K562 (cell line): ENCODE measurements at places on chromosomes 12 and 14.

- H3K4me1 ChIP-seq: no peaks in the 10 kb centered on the region
- H3K36me3 ChIP-seq: no peaks in the 10 kb centered on the region
- no peak overlapping the region for H3K4me3 ChIP-seq
- no peaks in the 10 kb centered on the region for H3K27me3 ChIP-seq
- DNase-seq: no peak
- no peak overlapping the region for H3K27ac ChIP-seq
These were observed 471.6 kb upstream of the LMO3 start for GRCh38 chr12:17077594-17077993.

DNA sequence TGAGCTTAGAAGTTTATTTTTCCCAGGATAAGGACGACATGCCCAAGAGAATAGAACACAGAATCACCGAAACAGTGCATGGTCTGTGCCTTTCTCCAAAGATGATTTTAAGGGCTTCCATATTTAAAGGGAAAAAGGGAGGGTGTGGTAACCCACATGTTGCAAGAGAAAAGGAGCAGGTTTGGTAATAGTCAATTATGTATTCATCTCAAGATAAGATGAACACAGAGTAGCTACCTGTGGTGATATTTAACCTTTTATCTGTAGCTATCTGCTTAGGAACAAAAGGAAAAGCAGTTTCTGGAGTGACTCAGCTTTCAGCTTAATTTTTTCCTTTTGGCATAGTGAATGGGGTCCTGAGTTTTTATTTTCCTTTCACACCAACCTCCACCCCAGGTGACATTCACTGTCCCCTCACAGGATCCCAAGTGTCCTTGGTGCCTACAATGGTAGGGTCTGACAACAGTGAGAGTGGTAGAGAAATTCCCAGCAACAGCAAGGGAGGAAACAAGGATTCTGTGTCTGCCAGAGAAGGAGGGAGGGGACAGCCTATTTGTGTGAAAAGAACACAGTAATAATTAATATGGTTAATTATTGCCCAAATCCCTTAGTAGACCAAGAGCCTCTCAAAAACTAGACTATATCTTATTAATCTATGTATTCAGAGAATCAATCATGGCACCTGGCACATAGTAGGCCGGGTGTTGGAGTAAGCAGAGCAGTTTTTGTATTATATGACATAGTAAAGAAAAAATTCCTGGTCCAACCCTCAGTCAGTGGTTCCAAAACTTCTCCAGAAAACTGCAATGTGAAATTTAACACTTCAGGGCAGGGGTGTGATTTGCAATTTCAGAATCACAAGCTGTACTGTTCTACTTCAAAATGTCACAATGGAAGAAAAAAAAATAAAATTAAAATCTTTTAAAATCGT is 154.5 kb downstream of the PHLDA1 start:
- no peaks in the 10 kb centered on the region for H3K4me1 ChIP-seq
- no peak overlapping the region for H3K27ac ChIP-seq
- H3K4me3 ChIP-seq: no peak overlapping the region

- H3K36me3 ChIP-seq: no peaks in the 10 kb centered on the region
- peaks cover 5% of the 10 kb centered on the region; the same call in 1 of the 2 replicates for H3K27me3 ChIP-seq
- H3K4me1 ChIP-seq: no peaks in the 10 kb centered on the region
- H3K4me3 ChIP-seq: no peak overlapping the region
- H3K27ac ChIP-seq: no peak overlapping the region
These were observed 76.5 kb upstream of the DHRS4 start for GRCh38 chr14:23877111-23877510.

GRCh38 chr12:96986883-96987523 is 79.9 kb downstream of the NEDD1 start:
- peaks cover 6% of the 10 kb centered on the region; the same call in 1 of the 2 replicates for H3K27me3 ChIP-seq
- peaks cover 11% of the 10 kb centered on the region for H3K4me1 ChIP-seq
- DNase-seq: peak; percentile 32
- H3K36me3 ChIP-seq: no peaks in the 10 kb centered on the region
- no peak overlapping the region for H3K4me3 ChIP-seq

DNA sequence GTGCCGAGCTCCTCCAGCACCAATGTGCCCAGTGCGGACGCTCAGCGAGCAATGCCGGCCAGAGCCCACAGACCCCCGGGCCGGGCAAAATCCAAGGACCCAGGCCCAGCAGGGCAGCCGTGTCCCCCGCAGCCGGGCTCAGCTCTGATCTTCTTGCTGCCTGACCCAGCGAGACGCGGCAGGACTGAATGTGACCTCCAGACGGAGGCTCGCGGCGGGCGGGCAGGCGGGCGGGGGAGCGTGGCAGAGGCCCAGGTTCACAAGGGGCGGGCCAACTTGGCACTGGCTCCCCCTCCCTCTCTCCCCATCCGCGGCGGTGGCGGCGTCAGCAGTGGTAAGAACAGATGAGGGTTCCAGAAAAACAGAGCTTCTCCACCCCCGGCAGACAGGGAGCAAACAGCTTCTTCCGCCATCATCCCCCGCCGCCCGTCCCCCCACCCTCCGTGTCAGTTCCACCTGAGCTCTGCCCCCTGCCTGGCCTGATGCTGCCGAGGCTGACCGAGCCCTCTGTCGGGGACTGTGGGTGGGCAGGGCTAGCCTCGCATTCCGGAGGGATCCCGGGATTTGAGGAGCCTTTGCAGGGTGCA is 94.3 kb downstream of the RFLNA start:
- DNase-seq: no peak
- H3K36me3 ChIP-seq: peaks cover 25% of the 10 kb centered on the region; the same call in 1 of the 3 replicates
- H3K27me3 ChIP-seq: no peaks in the 10 kb centered on the region
- H3K27ac ChIP-seq: no peak overlapping the region

DNA sequence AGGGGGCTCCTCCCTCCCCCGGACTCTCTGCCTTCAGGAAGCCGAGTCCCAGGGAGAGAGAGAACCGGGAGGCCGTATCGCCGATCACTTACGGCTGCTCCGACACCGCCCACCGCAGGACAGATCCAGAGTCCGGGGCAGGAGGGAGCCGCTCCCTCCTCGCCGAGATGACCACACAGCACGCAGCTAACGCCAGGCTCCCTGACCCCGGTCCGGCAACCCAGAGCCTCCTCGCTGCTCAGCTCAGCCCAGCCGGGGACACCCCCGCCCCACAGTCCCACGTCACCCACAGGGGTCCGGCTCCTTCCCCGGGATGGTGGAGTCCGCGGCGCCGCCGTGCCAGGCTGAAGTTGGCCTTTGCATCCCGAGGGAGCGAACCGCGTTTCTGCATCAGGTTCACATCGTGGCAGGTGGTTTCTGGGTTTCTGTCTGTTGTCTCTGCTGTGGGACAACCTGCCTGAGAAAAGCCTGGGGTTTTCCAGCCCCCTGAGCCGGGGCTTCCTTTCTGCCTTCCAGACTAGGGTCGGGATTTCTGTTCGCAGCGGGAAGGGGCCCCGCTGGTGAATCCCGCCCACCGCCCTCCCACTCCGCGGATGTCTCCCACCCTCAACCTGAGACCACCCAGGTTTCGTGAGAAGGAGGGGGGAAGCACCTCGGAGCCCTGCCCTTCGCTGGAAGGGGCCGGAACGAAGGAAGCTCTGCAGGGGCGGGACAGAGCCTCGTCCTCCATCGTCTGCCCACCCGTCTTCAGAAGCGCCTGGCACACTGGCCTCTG is 61.2 kb downstream of the NOC4L start:
- H3K4me3 ChIP-seq: no peak overlapping the region
- no peak overlapping the region for H3K27ac ChIP-seq
- peaks cover 91% of the 10 kb centered on the region for H3K27me3 ChIP-seq
- H3K36me3 ChIP-seq: no peaks in the 10 kb centered on the region
- DNase-seq: no peak

- no peak for DNase-seq
- H3K4me3 ChIP-seq: no peak overlapping the region
- no peaks in the 10 kb centered on the region for H3K4me1 ChIP-seq
- no peaks in the 10 kb centered on the region for H3K27me3 ChIP-seq
- no peaks in the 10 kb centered on the region for H3K36me3 ChIP-seq
- H3K27ac ChIP-seq: no peak overlapping the region
These were observed 243.5 kb upstream of the NOVA1 start for GRCh38 chr14:26841326-26841725.

DNA sequence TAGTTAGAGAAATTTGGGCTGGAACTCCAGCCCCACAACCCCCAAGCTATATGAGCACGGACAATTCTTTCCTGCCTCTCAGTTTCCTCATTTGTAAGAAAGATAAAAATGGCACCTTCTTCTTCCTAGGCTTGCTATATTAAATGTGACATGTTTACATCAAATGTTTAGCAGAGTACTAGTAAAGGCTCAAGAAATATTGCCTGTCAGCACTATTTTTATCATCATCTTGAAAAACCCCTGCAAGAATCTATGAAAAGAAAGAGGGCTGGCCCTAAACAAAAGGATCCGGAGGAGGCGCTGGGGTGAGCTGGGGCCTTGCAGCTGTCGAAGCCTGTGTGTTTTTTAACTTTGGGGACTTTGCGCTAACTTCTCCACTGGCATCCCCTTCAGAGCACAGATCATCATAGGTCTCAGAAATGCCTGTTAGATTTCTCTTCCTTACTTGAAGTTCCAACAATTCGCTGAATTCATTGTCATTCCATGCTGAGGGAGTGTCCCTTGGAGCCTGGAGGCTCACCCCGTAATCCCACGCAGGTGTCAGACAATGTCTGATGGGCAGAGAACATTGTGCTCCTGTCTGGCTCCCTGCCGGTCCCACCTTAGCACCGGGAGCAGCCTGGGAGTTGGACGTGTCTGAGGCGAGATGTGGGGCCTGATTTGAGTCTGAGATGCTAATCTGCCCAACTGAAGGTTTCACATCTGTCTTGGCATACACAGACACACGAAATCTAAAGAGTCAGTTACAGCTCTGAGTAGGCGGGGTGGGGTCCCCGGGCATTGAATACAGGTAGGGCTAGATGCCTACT is 206.8 kb downstream of the NUAK1 start:
- no peak overlapping the region for H3K4me3 ChIP-seq
- no peaks in the 10 kb centered on the region; the same call in 1 of the 2 replicates for H3K27me3 ChIP-seq
- H3K36me3 ChIP-seq: no peaks in the 10 kb centered on the region
- peaks cover 17% of the 10 kb centered on the region for H3K4me1 ChIP-seq

- no peak overlapping the region for H3K4me3 ChIP-seq
- H3K27me3 ChIP-seq: peaks cover 37% of the 10 kb centered on the region
- H3K27ac ChIP-seq: no peak overlapping the region
- peak; percentile 12 for DNase-seq
- H3K36me3 ChIP-seq: no peaks in the 10 kb centered on the region
These were observed 5.3 kb downstream of the SLC41A2 start for GRCh38 chr12:104952816-104953215.

DNA sequence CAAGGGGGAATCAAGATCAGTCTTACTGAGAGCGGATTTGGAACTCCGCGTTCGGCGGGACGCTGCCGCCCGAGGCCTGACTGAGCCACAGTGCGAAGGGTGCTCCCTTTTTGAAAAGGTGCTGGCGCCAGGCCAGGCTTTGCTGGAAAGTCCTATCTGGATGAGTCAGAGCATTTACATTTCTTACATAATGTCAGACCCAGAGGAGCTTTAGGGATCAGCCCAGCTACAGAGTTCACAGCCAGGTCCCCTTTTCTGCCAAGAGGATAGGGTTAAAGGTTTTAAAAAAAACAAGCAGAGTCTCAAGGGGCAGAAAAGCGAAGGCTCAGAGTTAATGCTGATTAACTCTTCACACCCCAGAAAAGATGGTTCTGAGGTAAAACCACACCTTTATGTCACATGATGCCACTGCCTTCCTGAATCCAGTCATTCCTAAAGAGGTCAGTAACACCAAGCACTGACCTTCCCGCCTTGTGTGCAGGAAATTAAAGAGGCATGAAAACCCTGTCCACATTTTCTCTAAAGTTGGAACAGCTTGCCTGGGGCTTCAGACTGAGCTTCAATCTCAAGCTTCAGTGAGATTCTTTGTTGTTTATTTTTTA is 11.7 kb upstream of the FBXL14 start:
- H3K4me1 ChIP-seq: peaks cover 29% of the 10 kb centered on the region
- DNase-seq: peak; percentile 94
- H3K27me3 ChIP-seq: no peaks in the 10 kb centered on the region
- H3K27ac ChIP-seq: peak overlapping the region; percentile 87
- no peaks in the 10 kb centered on the region for H3K36me3 ChIP-seq

DNA sequence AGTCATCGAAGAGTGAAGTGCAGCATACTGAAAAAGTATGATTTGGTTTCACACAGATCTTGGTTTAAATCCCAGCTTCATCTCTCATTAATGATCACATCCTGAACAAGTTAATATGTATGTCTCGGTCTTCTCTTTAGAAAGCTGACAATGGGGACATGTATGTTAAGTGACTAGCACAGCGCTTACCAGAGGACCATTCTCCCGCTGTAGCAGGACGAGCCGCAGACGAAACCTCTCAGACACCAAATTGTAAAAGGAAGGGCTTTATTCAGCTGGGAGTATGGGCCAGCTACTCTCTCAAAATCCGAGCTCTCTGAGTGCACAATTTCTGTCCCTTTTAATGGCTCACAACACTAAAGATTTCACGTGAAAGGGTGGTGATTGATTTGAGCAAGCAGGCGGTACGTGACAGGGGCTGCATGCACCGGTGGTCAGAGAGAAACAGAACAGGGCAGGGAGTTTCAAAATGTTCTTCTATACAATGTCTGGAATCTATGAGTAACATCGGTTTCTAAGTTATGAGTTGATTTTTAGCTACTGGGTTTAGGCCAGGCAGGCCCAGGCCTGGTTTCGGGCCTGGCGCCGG is 682.4 kb downstream of the DIO2 start:
- H3K36me3 ChIP-seq: no peaks in the 10 kb centered on the region
- DNase-seq: no peak
- H3K4me1 ChIP-seq: no peaks in the 10 kb centered on the region
- H3K4me3 ChIP-seq: no peak overlapping the region
- no peak overlapping the region for H3K27ac ChIP-seq

GRCh38 chr12:114935658-114936057 is 251.7 kb upstream of the TBX3 start:
- H3K27me3 ChIP-seq: no peaks in the 10 kb centered on the region
- no peak for DNase-seq
- no peak overlapping the region for H3K4me3 ChIP-seq
- no peak overlapping the region for H3K27ac ChIP-seq

- H3K36me3 ChIP-seq: peaks cover 28% of the 10 kb centered on the region
- H3K27me3 ChIP-seq: no peaks in the 10 kb centered on the region
- H3K4me1 ChIP-seq: peaks cover 16% of the 10 kb centered on the region
- DNase-seq: no peak
These were observed 900 bp upstream of the MTERF2 start for GRCh38 chr12:106987846-106988245.

- H3K36me3 ChIP-seq: no peaks in the 10 kb centered on the region
- no peak overlapping the region for H3K4me3 ChIP-seq
- no peak for DNase-seq
- no peak overlapping the region for H3K27ac ChIP-seq
These were observed 118.1 kb upstream of the OR4E1 start for GRCh38 chr14:21791749-21792148.

GRCh38 chr12:106845902-106846301 is 71.4 kb downstream of the RIC8B start:
- peak; percentile 14 for DNase-seq
- no peak overlapping the region for H3K27ac ChIP-seq
- H3K36me3 ChIP-seq: peaks cover 11% of the 10 kb centered on the region; the same call in 2 of the 3 replicates

DNA sequence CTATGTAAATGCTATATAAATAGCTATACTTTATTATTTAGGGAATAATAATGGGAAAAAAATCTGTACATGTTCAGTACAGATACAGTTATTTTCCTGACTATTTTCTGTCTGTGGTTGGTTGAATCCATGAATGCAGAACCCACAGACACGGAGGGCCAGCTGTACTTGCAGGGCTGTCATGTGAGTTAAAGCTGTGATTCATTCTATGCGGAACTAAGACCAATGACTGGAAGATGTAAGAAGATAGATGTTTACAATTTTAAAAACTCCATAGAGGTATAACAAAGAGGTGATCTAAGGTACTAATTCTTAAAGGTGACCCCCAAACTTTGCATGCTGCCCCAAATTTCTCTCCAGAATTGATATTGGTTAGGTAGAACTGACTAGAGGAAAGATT is 14.6 kb downstream of the PCNX4 start:
- no peaks in the 10 kb centered on the region for H3K4me1 ChIP-seq
- H3K36me3 ChIP-seq: peaks cover 14% of the 10 kb centered on the region; the same call in 1 of the 3 replicates
- no peak overlapping the region for H3K27ac ChIP-seq
- H3K27me3 ChIP-seq: no peaks in the 10 kb centered on the region
- no peak overlapping the region for H3K4me3 ChIP-seq
